ENCODE measurements at places on chromosomes 2 and 18. TPM values are rescaled to one million over a fixed set of nuclear protein-coding genes. Genes with fewer than 3 reads are reported as not detected.

IFIH1 gene
- 8.4 TPM for total RNA-seq

FHL2 gene
- 326 TPM for total RNA-seq

KLHL30 gene
- 0.72 TPM for total RNA-seq

AFTPH gene
- 12.1 TPM for total RNA-seq

ANKRD30B gene
- 0.17 TPM for total RNA-seq

SERPINB11 gene
- not detected for total RNA-seq

HNRNPLL gene
- 27.1 TPM for total RNA-seq

MGAT4A gene
- total RNA-seq, result 1.5 TPM

WIPF1 gene
- 7.6 TPM for total RNA-seq

GTF2A1L gene
- total RNA-seq, result not detected

ZSWIM2 gene
- total RNA-seq, result not detected

RNF138 gene
- 41.9 TPM for total RNA-seq

HOXD11 gene
- 17.5 TPM for total RNA-seq

SETBP1 gene
- total RNA-seq, result 2.4 TPM

EIF2B4 gene
- total RNA-seq, result 35.5 TPM

Measured in epithelial cell of proximal tubule (primary cell).